ENCODE measurements at places on chromosomes 16 and 17.
A peak's percentile ranks its signal among the peaks of the same experiment; 100 is the strongest.

DNA sequence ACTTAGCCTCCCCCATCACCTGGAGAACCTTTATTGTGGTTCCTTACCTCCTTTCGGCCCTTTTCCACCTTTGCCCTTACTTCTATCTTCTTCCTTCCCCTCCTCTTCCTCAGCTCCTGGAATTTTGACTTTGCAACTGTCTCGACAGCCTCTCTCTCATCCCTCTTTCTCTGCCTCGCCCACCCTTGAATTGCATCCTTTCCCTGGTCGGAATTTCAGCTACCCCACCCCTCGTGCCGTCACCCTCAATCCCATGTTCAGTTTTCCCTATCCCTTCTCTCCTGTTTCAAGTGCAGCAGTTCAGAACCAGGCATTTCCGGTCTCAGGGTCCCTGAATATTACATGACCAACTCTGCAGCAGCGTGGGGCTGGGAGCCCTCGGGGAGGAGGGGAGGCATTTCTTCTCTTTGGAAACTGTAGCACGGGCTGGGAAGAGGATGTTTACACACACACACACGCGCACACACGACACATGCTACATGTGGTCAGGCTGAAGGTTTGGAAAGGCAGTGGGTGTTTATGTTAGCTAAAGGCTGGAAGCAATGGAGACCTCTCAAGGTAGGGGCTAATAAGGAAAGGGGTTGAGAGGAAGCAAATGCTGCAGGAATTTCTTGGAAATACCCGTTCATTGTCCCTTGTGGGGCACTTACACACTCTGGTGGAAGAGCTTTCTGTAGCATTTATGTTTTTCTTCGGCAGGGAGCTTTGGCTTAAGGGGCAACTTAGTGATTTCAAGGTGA, 971 bp downstream of the MINK1 start:
- peak; percentile 15 for DNase-seq

GRCh38 chr17:17472333-17472920, 4.4 kb upstream of the MED9 start:
- DNase-seq, result no peak

GRCh38 chr17:8225813-8226535, 15.6 kb upstream of the AURKB start:
- peak; percentile 83 for DNase-seq

DNA sequence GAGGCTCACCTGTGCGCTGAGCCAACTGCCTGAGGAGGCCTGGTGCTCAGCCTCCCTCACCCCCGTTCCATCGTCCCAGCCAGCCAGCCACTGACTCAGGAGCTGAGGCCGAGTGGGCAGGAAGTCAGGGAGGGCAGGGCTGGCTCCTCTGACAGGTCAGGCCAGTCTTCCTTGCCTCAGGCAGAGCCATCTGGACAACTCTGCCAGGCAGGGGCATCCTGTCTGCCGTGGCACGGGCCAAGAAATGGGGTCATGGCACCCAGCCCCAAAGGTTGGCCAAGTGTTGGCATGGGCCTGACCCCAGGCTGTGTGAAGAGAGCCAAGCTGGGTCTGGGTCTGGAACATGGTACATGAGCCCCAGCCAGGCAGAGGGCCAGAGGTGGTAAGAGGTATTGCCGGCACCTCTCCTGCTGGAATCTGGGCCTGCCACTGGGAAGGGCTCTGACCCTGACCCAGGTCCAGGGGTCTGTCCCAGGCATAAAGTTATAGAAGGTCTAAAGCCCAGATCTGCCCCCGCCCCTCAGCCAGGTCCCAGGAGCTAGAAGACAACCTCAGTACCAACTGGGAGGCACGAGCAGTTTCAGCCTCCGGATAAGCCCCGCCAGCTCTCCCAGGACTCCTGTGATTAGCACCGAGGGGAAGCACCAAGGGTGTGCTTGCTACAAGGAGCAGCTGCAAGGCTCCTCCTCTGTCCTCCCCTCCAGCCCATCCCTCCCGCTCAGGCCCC, 2.5 kb upstream of the VASN start:
- no peak for DNase-seq

DNA sequence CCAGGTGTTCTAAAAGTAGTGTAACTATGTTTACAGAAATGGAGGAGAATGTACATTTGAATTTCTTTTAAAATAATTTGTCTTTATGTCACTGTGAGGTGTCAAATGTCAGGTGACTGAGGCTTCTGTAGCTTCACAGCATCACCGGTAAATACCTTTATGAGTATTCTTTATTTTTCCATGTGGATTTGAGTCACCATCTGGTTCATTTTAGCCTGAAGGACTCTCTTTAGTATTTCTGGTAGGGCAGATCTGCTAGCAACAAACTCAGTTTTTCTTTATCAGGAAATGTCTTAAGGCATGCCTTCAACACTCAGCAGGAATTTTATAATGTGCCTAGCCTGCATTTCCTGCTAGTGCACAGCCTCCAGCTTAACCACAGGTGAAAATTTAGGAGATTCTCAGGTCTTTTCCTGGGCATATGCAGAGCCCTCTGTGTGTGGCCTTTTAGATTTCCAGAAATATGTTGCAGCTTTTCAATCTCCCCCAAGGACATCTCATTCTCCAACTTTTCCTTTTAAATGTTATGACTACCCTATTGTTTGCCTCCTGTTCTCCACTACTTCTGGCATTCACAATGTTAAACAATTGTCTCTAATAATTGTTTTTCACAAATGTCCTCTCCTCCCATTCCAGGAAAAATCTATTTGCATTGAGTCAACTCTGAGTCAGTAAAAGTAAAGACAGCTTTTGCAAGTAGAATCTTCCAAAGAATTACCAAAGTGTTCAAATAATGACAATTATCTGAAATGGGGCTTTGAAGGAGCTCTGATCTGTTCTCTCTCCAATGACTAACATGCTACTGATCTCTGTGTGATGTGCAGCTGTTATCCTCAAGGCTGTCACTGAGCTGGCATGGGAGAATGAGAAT, 239.4 kb upstream of the CPHXL start:
- DNase-seq, result no peak

DNA sequence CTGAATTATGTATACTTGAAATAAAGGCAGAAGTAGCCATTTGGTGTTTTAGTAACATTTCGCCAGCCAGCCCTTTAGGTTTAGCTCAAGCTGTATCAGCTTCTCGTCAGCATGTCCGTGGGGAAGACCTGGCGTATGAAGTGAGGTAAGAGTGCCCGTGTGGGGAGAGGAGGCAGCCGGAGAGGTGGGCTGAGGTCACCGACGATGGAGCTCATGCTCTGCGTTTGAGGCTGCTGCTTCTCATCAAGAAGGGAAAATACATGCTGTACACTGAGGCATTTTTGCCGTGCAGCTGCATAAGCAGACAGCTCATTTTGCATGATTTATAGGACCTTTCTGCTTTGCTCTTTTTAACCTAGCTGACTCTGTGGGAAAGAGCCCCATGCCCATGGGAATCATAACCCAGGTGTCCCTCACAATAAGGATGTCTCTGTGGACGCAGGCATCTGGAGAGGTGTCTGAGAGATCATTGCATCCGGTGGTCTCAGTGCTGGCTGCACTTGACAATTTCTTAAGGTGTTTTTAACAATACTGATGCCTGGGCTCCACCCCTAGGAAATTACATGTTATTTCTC, 179.1 kb downstream of the ABCC12 start:
- DNase-seq, result no peak

DNA sequence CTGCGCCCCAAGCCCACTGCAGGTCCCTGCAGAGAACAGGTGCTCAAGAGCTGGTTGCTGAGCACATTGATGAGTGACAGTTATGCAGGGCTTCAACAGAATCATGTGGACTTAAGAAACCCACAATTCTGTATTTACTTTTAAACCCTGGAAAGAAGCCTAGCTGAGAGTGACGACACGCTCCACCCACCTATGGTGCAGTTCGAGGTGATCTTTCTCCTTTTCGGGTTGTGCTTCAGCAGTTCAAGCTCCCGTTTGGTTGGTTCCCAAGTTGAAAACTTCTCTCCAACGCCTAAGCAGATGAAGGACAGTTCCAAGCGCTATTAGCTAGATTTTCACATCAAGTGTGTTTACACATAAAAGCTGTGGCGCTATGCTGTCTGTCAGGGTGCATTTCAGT, 23.9 kb downstream of the USP22 start:
- no peak for DNase-seq

DNA sequence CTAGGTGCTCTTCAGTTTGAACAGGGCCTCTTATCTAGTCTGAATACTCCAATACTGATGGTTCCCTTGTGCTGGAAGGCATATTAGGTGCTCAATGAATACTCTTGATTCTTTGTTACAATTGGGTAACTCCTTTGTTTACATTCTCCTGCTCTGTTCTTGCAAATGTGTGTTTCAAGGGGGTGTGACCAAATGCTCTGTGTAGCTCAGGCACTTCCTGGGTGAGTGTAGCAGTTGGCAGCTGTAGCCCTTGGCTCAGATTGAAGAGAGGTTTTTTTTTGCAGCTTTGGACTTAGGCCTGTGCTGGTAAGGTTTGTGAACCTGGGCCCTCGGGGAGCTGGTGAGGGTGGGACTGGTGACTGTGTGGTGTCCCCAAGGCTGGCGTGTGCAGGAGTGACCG, 20.2 kb downstream of the TBCD start:
- no peak for DNase-seq

DNA sequence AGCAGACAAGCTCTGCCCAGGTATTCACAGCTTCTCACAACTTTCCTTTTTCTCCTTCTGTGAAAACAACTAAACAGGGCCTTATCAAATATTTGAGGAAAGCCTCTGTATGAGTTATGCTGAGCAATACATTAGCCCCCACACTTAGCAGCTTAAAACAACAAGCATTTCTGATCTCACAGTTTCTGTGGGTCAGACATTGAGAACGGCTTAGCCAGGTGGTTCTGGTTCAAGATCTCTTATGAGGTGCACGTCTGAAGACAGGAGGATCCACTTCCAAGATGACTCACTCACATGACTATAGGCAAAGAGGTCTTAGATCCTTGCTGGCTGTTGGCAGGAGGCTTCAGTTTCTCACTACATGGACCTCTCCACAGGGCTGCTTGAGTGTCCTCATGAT, 181.4 kb upstream of the WSCD1 start:
- DNase-seq, result no peak

- no peak for DNase-seq
Measured at GRCh38 chr17:19363460-19364035, 1.0 kb upstream of the B9D1 start.

DNA sequence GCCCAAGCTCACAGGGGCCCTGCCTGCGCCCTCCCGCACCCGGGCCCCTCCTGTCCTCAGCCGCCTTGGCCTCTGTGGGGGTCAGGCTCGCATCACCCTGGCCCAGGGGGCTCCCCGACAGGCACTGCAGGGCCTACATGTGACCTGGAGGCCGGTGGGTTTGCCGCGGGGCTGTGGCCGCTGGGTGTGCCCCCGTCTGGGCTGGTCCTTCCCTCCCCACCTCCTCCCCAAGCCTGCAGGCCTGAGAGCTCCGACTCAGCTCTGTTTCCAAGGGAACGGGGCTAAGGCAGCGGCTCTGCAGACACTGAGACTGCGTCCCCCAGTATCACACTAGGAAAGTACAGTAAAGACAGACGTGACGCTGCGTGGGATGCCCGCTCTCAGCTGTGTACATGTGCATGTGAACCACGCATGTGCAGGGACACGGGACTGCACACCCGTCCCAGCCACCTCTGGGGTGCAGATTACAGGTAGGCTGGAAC, 16.5 kb upstream of the WDR45B start:
- DNase-seq, result no peak

- no peak for DNase-seq
Measured at GRCh38 chr17:57135026-57135788, 50.2 kb downstream of the AKAP1 start.

- no peak for DNase-seq
Measured at GRCh38 chr17:81058263-81058871, 23.4 kb downstream of the BAIAP2 start.

DNA sequence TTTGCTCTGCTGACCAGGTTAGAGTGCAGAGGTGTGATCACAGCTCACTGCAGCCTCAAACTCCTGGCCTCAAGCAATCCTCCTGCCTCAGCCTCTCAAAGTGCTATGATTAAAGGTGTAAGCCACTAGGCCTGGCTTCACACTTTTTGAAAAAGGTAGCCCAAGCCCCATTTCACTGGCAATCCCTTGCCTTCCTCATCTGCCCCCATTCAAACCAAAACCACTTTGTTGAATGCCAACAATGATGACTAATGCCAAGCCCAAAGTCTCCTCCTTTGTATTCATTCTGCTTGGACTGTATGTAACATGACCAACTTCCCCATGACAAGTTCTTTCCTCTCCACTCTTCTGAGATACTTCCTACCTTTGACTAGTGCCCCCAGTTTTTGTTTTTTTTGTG, 33.1 kb downstream of the N4BP1 start:
- no peak for DNase-seq

DNA sequence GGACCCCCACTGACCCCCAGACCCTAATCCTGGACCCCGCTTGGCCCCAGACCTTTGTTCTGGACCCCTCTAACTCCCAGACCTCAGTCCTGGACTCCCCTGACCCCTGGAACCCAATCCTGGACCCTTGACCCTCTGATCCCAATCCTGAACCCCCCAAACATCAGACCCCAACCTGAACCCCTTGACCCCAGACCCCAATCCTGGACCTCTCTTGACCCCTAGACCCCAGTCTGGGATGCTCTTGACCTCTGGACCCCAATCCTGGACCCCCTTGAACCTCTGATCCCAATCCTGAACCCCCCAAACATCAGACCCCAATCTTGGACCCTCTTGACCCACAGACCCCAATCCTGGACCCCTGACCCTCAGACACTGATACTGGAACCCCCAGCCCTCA, 13.5 kb upstream of the P2RX1 start:
- no peak for DNase-seq

- no peak for DNase-seq
Measured at GRCh38 chr16:85577899-85578598, 35.1 kb upstream of the GSE1 start.

DNA sequence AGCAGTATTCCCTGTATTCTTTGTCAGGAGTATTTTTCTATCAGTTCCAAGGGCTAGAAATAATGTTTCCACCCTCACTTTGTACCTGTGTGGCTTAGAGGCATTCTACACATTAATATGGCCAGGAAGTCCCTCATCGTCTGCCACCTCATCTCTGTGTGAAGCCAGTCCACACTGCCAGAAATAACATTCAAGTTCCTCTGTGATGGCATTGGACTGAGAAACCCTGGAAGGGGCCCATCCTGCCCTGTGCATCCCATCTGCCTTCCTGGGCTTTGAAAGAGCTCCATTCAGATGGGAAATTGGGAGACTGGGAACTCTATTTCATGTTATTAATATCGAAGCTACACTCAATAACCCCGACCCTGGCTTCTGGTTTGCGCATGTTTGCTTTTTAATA, 497.2 kb upstream of the CDH5 start:
- DNase-seq, result no peak

GRCh38 chr17:66733759-66734158, 101.2 kb upstream of the CACNG5 start:
- DNase-seq, result no peak

- peak; percentile 71 for DNase-seq
Measured at GRCh38 chr16:19071811-19072777, 4.7 kb downstream of the COQ7 start.

DNA sequence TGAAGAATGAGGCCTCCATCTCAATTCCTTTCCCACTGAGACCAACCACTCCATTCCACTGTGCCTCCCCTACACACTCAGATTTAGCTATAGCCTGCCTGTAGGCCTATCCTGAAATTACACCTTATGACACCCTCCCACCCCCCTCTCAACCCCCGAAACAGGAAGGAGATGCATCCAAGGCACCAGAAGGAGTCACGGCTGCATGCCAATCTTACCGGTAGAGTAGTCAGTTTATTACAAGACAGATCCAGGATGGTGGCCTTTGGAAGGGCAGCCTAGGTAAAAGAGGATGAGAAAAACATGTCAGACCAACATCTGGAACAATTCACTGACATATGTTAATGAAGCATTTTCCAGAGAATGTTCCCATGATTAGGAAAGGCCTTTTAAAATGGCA, 2.6 kb downstream of the LRRC59 start:
- DNase-seq, result no peak

All from activated CD4-positive, alpha-beta T cell treated with anti-CD3 and anti-CD28 coated beads, Interleukin-2, amount 10 ng/mL, durations not matched to agents 7 days and 5 days (primary cell).